Fibroblast of gingiva (primary cell): ENCODE measurements at places on chromosomes 2 and 18.

- no peak for DNase-seq
These were observed 142.3 kb downstream of the BABAM2 start for GRCh38 chr2:28032816-28033215.

GRCh38 chr2:161956738-161957137 lies 117.3 kb downstream of the DPP4 start:
- no peak for DNase-seq

GRCh38 chr2:195307751-195308150 lies 349.3 kb upstream of the SLC39A10 start:
- no peak for DNase-seq

- no peak for DNase-seq
These were observed 63.6 kb downstream of the SLC35F5 start for GRCh38 chr2:113692698-113693428.

DNA sequence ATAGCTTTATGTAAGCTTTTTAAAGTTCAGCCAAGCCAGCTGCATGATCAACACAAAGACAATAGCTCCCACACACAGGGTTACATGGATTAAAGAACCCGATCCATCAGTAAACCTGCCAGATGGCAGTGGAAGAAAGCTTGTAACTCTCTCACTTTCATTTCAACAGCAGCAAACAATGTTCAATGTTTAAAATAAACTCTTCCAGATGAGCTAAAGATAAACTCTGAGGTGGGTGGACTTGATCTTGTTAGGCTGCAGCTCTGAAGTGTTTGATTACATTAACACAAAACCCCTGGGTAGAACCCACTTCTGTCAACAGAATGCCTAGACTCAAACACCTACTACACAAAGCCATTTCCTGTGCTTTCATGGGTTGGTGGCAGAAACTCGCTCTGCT lies 13.9 kb downstream of the RDH14 start:
- DNase-seq: no peak

DNA sequence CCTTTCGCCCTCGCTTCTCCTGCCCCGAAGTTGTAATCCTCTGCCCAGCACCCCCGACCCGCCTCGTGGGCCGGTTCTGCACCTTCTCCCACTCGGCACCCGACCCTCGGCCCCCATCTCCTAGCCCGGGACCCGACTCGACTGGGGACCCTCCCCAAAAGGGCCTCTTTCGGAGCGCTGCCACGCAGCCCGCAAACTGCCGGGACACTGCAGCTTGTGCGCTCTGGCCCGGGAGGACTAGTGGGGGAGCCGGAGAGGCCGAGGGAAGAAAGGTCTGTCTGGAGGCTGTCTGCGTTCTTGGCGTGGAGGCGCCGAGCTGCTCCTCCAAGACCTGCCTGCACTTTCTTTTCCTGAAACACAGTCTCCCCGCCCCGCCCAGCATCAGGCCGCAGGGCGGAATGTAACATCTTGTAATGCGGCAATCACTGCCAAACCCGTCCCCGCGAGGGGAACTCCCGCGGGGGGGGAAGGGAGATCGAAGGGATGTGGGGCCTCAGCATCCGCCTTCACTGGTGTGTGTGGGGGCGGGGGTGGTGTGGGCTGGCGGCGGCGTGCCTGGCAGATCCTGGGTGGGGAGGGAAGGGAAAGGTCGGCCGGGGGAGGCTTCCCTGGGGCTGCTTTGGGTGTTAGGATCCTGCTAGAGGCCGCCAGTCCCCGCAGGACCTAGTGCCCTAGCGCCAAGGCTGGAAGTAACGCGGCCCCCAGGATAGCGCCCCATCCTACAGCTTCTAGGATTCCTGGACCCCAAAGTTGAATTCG lies 7.4 kb downstream of the DLX2 start:
- DNase-seq: peak; percentile 97

GRCh38 chr18:59540780-59541179 lies 156.4 kb downstream of the CCBE1 start:
- peak; percentile 83 for DNase-seq

DNA sequence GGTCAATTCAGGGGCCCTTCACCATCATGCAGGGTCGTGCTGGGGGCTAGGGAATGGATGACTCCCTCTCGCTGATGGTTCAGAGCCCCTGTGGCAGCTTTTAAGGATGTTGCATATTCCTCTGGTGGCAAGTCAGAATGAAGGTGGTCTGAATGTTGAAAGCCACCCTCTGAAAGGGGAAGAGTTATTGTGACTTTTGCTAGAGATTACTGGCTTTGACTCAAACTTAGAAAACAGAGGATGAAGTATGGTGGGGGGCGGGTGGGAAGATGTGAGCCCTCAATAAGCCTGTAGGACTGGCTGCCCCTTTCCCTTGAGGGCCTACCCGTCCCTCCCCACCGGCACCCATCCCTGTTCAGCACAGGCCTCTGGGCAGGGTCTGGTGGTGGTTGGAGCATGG lies 23.2 kb downstream of the MC2R start:
- no peak for DNase-seq

- no peak for DNase-seq
These were observed 11.3 kb downstream of the LCT start for GRCh38 chr2:135825550-135826176.

- DNase-seq: peak; percentile 42
These were observed 264.4 kb downstream of the MTX2 start for GRCh38 chr2:176533505-176534193.

DNA sequence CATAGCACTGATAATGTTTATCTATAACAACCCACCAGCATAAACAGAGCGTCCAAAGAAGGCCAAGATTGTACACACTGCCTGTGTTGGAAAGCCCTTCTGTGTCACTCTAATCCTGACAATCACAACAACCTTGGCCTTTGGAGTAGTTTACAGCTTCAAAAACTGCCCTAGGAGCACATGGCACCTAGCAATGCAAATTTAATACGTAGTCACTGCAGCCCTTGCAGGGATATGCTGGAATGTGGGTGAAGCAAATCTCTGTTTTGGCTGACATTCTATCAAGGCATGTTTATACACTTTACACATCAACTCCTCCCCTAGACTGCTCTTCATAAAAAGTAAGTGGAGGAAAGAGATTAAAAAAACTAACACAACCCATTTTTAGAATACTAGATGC lies 66.8 kb downstream of the GRB14 start:
- DNase-seq: peak; percentile 13

DNA sequence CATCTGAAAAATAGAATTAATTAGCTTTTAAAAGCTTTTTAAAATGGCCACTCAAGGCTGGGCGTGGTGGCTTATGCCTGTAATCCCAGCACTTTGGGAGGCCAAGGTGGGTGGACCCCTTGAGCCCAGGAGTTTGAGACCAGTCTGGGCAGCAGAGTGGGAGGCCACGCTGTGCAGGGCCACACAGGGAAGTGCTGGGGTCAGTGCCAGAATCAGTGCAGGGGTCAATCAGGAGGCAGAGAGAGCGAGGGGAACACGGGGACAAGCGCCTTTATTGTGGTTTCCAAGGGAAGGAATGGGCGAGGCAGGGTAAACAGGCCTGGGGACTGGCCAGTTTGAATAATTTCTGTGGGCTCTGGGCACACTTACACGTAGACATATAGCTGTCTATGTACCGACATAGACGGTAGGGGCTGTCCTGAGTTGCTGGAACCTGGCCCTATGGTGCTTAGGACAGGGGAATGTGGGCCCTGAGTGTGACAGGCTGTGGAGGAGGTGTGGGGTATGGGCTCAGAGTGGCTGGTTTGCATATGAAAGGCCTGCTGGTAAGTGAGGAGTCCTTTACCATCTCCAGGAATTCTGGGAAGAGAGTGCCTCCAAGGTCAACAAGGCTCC lies 42.9 kb downstream of the DYSF start:
- DNase-seq: no peak

GRCh38 chr2:65215946-65216345 lies 11.7 kb upstream of the ACTR2 start:
- no peak for DNase-seq

- DNase-seq: peak; percentile 7
These were observed 54.0 kb upstream of the GPR75 start for GRCh38 chr2:53913721-53914120.

GRCh38 chr18:62105376-62105775 lies 81.5 kb downstream of the PIGN start:
- DNase-seq: no peak

DNA sequence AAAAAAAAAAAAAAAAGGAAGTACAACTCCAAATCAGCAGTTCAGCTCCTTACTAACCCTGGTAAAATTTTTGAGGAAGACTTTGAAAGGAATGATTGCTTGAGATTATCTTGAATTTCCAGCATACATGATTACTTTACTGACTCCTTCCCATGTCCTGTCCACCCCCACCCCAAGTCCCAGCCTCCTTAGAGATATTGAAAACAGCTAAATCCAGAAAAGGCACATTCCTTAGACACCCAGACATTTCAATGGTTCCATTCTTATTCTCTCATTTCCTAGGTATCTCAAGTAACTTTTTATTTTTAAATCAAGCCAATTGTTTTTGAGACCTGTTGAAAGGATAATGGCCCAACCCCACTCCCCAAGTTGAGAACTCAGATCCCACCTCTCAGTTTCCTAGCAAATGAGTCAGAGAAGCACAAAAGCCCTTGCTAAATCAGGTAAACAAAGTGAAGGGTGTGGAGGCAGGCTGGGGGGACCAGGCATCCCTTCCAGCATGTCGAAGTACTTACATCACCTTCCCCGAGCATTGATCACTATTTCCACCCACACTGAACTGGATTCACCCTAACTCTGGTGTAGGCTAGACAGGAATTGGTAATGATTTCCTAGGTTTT lies 95.4 kb upstream of the FZD7 start:
- no peak for DNase-seq

GRCh38 chr2:39513641-39514094 lies 76.6 kb upstream of the MAP4K3 start:
- DNase-seq: peak; percentile 87

GRCh38 chr2:115294999-115295398 lies 852.6 kb downstream of the DPP10 start:
- DNase-seq: no peak

GRCh38 chr2:77520641-77521547 lies 1.3 kb downstream of the LRRTM4 start:
- no peak for DNase-seq

DNA sequence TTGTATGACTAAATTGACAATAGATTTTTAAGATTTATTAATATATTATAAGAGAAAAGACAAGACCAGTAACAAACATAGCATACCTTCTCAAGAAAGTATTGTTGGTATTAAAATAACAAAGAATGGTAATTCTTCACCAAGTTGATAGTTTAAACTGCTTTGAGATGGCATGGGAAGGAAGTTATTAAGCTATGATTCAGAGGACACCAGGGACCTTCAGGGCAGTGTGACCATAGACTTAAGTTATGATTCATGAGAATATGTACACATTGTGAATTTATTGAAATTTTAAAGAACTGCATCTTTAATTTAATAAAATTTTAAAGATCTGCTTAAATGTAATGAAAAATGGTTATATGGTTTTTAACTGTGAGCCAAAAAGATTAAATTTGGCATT lies 205.7 kb downstream of the DSEL start:
- DNase-seq: peak; percentile 59

DNA sequence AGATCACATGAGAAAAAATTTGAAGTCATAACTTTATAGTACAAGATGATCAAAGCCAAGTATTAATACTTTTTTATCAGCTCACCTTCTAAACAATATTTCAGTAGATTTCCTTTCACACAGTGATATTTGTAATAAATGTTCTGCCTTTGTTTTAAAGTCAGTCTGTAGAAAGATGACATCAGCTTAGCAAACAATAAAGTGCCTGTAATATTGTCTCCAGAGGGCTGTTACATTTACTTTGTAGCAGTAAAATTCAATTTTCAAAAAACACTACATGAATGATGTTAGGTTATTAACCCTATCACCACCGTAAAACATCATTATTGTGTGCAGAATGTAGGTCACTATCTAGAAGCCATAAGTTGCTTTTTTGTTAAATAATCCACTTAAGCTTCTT lies 49.6 kb downstream of the ZEB2 start:
- DNase-seq: no peak

- peak; percentile 8 for DNase-seq
These were observed 47.0 kb upstream of the SPAG16 start for GRCh38 chr2:213237251-213237650.

GRCh38 chr2:127658146-127658545 lies 12.2 kb downstream of the GPR17 start:
- no peak for DNase-seq

DNA sequence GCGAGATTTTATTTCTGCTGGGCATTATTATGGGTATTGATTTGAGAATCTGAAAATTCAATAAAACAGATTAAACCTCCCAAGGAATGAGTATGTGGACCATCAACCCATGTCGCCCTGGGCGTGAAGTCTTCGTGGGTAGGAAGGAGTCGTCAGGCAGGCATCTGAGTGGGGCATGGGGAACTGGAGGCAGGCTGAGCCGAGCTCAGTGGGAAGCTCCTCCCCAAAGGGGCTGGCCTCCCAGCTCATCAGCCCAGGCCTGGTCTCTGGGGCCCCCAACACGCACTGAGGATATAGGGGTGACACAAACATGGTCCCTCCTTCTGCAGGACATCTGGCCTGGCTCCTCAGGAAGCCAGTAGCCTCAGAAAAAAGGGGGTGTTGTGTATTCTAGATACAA lies 265.2 kb downstream of the TFCP2L1 start:
- DNase-seq: no peak

DNA sequence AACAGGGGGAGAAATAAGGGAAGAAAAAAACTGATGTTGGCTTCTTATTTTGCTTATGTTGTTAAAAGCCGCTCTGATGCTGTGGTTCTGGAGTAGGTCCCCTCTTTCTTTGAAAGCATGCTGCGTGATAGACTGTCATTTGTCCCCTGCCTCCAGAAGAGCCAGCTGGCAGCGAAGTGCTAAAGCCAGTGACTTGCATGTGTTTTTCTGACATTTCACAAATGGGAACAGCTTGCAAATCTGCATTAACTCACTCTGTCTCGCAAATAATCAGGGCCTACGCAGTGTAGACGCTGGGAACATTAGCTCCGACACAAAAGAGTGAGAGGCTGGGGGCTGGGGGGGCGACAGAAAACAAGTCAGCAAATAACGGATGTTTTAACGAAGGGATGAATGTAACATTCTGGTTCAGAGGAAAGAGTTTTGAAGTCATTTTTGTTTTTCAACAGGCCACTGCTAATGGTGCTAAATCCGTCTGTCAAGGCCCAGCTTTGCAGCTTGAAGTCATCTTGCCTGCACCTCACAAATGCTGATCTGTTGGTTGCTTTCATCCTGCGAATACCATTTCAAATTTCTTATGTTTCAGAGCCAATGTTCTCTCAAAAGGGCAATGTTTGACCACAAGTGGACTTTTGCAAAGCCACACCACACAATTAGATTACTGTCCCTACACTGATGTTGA lies 68.8 kb upstream of the PIK3C3 start:
- no peak for DNase-seq

DNA sequence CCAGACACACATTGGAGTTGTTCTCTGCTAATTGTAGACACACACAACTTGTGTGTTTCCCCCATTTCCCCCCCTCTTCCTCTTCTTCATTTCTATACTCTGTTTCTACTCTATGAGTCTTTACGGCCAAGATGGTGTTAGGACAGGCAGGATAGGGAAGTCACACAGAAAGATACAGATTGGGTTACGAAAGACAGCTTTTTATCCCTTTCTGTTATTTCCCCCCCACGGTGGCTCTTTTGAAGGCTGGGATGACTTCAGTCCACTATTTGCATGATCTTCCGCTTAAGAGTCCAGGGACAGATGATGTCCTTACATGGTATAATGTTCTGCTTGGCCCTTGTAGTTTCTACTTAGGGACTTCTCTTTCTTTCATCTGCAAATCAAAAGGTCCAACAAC lies 1.6 kb upstream of the EMILIN2 start:
- DNase-seq: no peak
